GM23338 (cell line): ENCODE measurements at places on chromosomes 6 and 20.

GRCh38 chr6:3339811-3340210 is 81.1 kb downstream of the PSMG4 start:
- no peak for DNase-seq

- no peak for DNase-seq
These were observed 254.3 kb upstream of the FOXQ1 start for GRCh38 chr6:1057490-1058135.

- peak; percentile 93 for DNase-seq
These were observed 55.0 kb upstream of the KCNK16 start for GRCh38 chr6:39377539-39377950.

- no peak for DNase-seq
These were observed 173.0 kb downstream of the GMDS start for GRCh38 chr6:2072453-2072852.

DNA sequence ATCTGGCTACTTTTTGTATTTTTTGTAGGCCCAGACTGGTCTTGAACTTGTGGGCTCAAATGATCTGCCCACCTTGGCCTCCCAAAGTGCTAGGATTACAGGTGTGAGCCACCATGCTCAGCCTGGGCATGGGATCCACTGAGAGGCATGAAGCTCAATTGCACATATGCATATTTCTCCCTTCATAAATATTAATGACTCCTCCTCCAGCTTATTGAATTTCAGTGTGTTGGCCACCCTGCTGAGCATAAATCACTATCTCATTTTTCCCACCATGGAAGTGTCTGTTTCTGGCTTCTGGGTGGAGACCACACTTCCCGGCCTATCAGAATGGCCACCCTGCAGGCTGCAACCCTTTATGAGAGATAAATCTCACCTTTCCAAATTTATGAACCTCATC is 53.6 kb upstream of the KIF16B start:
- no peak for DNase-seq

- DNase-seq = no peak
These were observed 14.6 kb downstream of the DST start for GRCh38 chr6:56628105-56628504.

DNA sequence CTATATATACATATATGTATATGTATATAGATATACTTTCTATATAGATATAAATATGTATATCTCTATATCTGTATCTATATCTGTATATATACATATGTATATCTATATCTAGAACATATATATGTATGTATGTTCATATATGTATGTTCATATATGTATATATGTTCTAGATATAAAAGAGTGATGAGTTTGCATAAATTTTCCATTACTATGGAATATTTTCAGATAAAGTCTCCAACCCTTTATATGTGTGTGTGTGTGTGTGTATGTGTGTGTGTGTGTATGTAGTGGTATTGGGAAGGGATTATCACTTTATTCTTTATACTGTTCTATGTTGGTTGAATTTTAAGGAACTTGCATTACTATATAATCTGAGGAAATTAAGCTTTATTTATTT is 33.3 kb downstream of the SYNE1 start:
- no peak for DNase-seq

DNA sequence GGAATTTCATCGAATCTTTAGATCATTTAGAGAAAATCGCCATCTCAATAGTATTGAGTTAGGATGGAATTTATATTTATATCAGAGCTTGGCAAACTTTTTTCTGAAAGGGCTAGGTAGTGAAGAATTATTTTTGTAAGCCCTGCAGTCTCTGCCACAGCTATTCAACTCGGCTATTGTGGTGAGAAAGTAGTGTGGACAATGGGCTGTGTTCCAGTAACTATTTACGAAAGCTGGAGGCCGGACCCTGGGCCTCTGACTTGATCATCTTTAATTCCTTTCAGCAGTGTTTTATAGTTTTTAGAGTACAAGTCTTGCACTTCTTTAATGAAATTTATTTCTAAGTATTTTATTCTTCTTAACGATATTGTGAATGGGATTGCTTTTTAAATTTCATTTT is 201.5 kb downstream of the FARS2 start:
- no peak for DNase-seq

DNA sequence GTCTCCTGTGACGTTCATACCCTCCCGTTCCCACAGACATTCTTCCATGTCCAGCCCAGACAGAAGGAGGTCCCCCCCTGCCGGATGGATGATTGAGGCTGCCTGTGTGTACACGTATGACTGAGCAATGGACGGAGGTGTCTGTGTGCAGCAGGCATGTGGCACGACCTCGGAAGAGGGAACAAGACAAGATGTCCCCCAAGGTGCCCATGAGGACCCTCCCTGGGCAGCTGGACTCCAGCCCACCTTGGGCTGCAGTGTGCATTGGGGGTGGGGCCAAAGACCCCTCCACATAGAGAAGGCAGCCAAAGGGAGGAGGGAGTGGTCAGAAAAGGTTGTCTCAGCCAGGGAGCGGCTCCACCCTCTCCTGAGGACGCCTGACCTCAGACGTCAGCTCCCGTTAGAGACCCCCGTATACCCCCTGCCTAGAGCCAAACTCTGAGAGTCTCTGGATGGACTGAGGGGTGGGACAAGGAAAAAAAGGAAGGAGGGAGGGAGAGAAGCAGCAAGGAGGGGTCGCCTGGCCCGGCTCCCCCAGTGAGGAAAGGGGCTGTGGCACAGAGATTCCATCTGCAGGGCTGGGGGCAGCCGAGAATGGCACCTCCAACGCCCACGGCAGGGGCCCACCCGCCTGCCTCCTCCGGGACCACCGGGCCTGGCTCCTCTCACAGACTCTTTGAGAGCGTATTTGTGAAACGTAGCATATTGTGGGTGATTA is 92.9 kb upstream of the BHLHE23 start:
- no peak for DNase-seq

DNA sequence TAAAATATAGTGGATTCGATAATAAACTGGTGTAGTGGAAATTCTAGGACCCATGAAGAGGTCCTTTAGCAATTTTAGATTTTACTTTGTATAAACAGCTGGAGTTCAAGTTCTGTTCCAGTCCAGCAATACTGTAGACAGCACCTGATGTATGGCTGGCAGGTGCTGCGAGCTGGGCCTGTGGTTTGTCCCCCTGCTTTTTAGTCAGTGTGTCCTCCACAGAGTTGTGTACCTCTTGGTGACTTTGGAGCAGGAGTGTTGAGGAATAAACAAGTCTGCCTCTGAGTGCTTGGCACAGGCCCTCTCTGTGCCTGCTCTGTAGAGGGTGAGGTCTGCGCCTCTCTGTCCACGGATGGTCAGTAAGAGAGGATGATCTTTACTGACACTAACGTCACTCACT is 13.8 kb downstream of the STX16 start:
- no peak for DNase-seq

GRCh38 chr6:100353276-100354015 is 111.3 kb downstream of the SIM1 start:
- DNase-seq = no peak

DNA sequence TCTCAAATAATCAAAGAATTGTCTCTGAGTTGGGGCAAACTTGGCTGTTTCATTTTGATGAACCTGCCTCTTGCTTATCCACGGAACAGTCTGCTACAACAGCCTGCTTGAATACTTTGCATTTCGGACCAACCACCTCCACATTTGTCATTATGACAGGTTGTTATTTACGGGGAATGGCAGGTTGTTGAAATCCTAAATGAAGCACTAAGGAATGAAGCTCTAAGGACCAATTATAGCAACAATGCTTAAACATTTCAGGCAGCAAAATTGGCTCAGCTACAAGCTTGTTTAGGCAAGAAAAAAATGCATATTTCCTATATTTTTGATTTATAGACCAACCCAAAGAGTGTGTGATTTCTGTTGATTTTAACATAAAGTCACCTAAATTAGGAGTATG is 84.5 kb downstream of the MAP3K7 start:
- DNase-seq = no peak

GRCh38 chr6:93059911-93060310 is 359.4 kb downstream of the EPHA7 start:
- DNase-seq = no peak

DNA sequence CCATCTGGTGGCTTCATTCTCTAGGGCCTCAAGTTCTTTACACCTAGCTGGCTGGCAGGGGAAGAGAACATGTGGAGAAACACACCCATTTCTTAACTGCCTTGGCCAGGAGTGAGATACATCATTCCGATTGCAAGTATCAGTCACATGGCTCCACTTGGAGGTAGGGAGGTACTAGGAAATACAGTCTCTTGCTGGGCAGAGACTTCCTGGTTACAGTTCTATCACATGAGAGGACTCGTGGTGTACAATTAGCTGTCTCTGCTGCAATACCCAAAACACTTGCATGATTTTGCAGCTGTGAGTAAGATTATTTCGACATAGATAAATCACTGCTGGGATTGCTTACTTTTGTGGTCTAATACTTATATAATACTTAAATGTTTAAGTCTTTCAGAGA is 51.1 kb downstream of the GTF2H5 start:
- no peak for DNase-seq

DNA sequence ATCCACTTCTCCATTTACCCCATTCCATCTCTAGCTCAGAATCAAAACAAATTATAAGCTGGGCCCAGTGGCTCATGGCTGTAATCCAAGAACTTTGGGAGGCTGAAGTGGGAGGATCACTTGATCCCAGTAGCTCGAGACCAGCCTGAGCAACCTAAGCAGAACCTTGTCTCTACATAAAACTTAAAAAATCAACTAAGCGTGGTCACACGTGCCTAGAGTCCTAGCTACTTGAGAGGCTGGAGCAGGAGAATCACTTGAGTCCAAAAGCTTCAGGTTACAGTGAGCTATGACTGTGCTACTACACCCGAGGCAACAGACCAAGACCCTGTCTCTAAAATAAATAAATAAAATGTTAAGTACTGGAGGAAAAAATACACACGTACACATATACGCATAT is 74.7 kb upstream of the RUNX2 start:
- no peak for DNase-seq

DNA sequence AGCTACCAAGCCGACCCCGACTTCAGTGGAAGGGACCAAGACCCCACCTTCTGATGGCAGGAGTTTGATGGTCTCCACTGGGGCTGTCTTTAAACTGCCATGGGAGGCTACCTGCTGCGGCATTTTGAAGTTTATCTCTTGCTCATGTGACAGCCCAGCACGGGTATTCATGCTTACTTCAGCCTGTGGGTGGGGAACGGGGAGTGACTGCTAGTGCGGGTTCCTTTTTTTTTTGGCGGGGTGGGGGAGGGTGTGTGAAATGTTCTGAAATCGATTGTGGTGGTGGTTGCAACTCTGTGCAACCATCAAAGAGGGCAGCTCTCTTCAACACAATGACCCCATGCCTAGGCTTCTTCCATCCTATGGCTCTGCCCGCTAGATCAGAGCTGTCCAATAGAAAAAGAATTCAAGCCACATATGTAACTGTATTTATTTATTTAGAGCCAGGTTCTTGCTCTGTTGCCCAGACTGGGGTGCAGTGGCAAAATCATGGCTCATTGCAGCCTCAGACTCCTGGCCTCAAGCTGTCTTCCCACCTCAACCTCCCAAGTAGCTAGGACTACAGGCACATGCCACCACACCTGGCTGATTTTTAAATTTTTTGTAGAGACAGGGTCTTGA is 53.7 kb downstream of the PPP1R16B start:
- DNase-seq = no peak

DNA sequence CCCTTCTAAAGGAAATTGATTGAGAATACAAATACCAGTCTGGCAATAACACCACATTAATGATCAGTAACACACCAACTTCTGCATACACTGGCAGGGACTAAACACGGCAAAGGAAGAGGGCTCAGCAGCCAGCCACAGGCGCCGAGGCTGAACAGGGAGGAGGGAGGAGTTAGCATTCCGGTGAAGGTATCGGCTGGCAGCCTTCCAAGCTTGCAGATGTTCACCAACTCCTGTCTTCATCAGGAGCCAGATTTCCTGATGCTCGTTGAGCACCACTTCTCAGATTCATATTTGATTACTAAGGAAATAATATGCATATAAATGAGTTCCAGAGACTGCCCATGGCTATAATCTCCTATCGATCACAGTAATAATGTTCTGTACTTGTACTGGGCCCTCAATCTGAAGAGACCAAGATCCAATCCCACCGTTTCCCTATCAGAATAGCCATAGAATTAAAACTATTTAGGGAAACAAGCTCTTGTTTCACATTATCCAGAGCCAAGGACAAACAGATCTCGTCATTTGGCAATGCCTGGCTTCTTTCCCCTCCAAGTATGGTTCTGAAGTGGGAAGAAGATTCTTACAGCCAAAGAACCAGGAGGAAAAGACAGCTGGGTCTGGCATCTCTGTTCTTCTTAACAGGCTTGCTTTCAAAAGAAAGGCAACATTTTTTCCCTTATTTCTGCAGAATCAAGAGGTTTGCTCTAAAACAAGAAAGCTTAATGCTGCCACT is 42.2 kb downstream of the GFOD1 start:
- no peak for DNase-seq

GRCh38 chr6:156662025-156662445 is 115.1 kb upstream of the ARID1B start:
- DNase-seq = peak; percentile 82

GRCh38 chr6:118188561-118188960 is 281.5 kb downstream of the SLC35F1 start:
- no peak for DNase-seq

GRCh38 chr6:65787787-65788186 is 80.8 kb upstream of the EYS start:
- DNase-seq = no peak

DNA sequence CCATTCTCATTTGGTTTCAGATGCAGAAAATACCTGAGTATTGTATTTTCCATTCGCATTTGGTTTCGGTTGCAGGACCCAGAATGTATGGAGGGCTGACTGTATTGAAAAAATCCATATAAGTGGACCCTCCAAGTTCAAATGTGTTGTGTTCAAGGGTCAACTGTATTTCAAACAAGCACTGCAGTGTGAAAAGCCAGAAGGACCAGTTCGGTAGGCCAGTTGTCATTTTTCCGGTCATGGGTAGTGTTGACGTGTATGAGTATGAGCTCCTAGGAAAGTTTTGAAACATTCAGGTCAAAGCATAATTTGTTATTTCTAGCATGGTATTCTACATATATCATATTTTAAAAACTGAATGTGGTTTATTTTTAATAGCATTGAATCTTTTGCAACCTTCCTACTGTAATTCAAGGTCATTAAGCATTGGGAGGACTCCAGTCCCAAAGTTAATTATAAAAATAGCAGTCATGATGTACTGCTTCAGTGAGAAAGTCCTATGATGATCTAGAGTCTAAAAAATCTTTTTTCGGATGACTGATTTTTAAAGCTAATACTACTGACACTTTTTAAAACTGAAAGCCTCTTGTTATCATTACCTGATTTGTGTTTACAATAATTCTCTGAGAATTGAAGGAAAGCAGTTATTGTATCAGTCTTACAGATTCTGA is 18.9 kb downstream of the NHSL1 start:
- DNase-seq = no peak

DNA sequence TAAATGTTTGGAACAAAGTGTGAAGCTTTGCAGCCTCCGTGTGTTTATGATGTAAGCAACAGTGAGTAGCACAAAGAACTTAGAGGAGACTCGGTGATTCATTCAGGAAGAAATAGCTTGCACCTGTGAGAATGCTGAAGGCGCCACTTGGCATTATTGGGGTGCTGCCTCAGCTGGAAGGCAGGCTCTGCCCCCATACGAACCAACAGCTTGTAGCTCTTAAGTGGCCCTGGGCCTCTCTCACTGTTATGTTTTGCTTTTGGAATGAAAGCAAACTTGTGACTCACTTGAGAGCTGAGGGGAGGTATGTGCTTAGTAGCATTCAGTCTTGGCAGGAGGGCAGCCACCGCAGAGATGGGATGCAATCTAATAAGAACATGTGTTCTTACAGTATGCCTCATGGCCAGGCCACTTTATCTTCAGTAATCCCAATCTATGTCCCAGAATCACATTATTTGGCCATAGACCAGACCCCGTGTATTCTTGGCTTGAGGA is 310.7 kb downstream of the EYA4 start:
- no peak for DNase-seq
